Activated naive CD8-positive, alpha-beta T cell treated with anti-CD3 and anti-CD28 coated beads for 36 hours (primary cell): ENCODE measurements at places on chromosomes 6 and 20. TPM values are rescaled to one million over a fixed set of nuclear protein-coding genes. Genes with fewer than 3 reads are reported as not detected.

GRCh38 chr20:15630360-15630759 is 942.9 kb downstream of the KIF16B start:
- no peak for DNase-seq

GRCh38 chr20:8242066-8242465 is 110.0 kb downstream of the PLCB1 start:
- DNase-seq = no peak

GRCh38 chr6:89596056-89596455 is 42.5 kb downstream of the LYRM2 start:
- no peak for DNase-seq

DNA sequence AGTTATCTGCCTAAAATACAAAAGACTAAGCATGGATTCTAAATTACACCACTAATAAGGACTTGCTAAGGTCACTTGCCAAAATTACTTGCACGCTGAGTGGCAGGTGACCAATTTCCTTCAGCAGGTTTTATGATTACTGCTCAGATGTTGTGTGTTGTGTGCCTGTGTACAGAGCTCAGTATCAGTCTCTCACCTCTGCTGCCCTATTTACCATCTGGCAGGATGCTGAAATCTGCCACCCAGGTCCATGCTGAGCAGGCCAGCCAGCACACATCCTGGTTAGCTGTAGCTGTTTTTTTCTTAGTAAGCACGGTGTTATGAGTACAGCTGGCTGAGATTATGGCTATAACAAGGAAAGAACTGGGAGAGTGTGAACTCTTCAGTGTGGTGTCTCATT is 34.0 kb downstream of the ELOVL4 start:
- no peak for DNase-seq

The OXT gene
- total RNA-seq = 0.47 TPM

DNA sequence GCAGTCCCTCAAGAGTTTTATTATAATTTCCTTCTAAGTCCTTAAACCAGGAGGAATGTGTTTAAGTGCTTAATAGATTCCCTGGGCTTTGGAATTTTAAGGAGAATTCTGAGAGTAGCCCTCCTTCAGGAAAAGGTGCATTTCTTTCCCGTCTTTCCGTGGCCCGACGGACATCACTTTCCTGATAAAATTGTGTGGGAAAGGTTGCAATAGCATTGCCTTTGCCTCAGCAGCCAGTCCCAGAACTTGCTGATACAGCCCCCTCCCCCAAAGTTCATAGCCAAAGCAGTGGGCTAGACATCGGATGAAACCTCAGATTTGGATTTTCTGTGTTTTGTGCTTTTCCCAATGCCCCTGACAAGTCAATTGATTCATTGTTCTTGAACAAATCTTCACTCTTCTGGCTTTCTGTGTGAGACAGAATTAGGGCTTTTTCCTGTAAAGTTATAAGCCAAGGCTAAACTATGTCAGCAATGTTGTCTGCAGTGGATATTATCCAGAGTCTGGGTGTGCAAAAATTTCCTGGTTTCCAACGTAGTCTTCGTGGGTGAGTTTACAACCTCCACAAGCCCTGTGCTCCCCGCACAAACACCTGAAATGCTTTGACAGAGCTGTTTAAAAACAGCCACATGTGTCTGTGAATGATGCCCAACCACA is 1.1 kb upstream of the SMOC2 start:
- no peak for DNase-seq

GRCh38 chr6:155278319-155279049 is 14.7 kb downstream of the CLDN20 start:
- no peak for DNase-seq

- no peak for DNase-seq
These were observed 951 bp upstream of the OLIG3 start for GRCh38 chr6:137494988-137495702.

- DNase-seq = no peak
These were observed 144.7 kb downstream of the MYO6 start for GRCh38 chr6:75893776-75894152.
